ENCODE measurements at places on chromosomes 12 and 14.

GRCh38 chr12:115118177-115118724 lies 434.3 kb upstream of the TBX3 start:
- DNase-seq = no peak

DNA sequence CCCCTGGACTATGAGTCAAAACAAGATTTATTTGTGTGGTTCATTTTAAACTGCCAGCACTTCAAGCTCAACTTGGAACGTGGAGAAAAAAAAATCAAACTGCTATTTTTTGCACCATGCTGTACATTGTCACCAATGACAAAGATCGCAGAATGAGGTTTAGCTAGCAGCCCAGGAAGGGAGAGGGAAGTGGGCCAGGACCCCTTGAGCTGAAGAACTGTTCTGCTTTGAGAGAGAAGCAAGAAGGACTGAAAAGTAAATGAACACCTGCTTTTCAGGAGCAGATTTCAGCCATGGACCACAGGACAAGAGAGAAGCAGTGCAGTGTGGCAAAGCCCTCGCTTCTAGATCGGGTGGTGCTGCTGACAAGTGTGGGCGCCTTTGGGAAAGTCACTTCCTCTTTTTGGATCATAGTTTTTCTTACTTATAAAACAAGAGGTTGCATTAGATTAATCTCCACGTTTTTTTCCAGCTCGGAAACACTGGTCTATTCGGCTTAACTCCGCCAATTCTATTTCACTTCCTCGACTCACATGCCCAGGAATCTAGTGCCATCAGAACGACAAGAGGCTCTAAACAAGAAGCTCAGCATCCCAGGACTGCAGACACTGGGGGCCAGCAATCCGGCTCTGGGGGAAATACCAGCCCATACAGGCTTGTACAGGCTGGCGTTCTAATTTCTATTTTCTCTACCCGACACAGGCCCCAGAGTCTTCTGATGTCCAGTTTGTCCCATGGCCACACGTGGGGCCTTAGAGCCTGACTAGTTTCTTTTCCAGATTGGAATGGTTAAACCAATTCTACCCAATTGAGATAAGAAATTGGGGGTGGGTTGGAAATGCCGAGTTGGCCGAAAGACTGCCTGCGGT lies 129.9 kb downstream of the CRACR2A start:
- peak; percentile 69 for DNase-seq

GRCh38 chr12:46898989-46899388 lies 73.2 kb upstream of the SLC38A4 start:
- no peak for DNase-seq

- DNase-seq = peak; percentile 78
Measured at GRCh38 chr12:121060149-121061001, 21.3 kb upstream of the OASL start.

GRCh38 chr14:29913566-29913965 lies 14.1 kb downstream of the PRKD1 start:
- DNase-seq = no peak

- no peak for DNase-seq
Measured at GRCh38 chr12:78501825-78502224, 362.7 kb upstream of the SYT1 start.

DNA sequence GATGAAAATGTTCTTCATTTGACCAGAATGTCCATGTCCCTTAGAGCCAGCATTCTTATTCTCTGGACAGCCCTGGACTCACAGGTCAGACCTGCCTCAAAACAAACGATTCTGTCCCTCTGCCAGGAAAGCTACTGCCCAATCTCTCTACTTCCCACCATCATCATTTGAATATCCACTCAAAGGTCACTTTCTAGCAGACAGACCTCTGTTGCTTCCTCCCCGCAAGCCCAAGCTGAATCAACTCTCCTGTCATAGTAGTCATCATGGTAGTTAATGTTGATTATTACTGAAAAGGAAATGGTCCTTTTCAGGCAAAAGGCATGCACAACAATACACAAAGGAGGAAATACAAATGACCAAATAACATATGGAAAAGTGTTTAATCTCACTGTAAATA lies 39.6 kb upstream of the CPM start:
- no peak for DNase-seq

GRCh38 chr12:74171478-74171909 lies 366.1 kb upstream of the ATXN7L3B start:
- no peak for DNase-seq

GRCh38 chr14:24388474-24389179 lies 10.2 kb upstream of the NYNRIN start:
- DNase-seq = no peak

DNA sequence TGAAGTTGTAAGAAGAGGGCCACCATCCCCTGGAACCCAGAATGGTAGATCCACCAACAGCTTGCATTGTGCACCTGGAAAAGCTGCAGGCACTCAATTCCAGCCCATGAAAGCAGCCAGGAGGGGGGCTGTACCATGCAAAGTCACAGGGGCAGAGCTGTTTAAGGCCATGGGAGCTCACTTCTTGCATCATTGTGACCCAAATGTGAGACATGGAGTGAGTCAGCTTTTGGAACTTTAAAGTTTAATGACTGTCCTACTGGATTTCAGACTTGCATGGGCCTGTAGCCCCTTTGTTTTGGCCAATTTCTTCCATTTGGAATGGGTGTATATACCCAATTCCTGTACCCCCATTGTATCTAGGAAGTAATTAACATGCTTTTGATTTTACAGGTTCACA lies 50.8 kb downstream of the SLC16A7 start:
- no peak for DNase-seq

DNA sequence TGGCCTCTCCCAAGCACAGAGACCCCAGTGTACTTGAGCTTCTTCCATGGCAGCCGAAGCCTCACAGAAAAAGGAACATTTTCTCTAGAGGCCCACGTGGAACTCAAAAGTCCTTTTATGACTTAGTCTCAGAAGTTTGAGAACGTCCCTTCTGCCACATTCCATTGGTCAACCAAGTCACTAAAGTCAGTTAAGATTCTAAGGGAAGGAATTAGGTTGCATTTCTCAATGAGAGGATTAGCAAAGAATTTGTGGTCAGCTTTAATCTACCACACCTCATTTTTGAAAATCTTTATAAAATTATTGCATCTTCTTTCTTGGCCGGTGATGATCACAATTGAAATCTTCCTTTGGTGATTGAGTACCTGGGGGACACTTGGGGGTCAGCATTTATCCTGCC lies 279.9 kb upstream of the TBX3 start:
- DNase-seq = peak; percentile 27

- DNase-seq = no peak
Measured at GRCh38 chr12:20493934-20494333, 125.6 kb downstream of the PDE3A start.

DNA sequence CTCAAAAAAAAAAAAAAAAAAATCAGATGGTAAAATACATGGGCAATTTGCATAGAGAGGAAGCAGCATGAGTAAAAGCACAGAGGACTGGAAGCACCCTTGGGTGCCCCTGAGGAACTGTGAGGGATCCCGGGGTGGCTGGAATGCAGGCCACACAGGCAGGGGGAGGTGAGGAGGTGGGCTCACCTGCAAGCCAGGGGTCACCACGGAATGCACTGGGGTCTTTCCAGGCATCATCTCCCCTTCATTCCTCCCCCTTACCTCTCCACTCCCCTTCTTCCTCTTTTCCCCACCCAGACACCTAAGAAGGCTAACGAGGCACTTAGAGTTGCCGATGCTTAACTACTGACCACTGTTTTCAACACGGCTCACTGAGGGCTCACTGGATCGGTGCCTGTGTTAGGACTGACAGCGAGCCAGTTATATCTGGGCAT lies 14.4 kb upstream of the HIP1R start:
- no peak for DNase-seq

DNA sequence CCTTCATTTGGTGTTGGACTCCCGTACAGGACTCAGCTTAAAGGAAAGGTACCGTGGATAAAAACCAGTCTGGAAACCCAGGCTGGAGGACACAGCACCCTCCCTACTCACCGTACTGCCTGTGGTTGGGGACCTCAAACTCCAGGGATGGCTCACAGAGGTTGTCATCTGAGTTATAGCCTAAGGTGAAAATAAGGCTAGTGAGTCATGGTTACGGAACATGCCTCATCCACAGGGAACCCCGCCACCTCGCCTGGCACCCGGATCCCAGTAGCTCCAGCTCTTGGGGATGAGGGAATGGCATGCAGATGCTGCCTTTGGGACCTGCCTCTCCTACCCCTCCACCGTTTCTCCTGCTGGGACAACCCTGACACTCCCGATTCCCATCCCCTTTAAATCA lies 36.8 kb upstream of the GPR68 start:
- no peak for DNase-seq

- no peak for DNase-seq
Measured at GRCh38 chr12:5861416-5861815, 83.6 kb downstream of the ANO2 start.

GRCh38 chr14:50340963-50341362 lies 28.8 kb downstream of the DMAC2L start:
- no peak for DNase-seq

DNA sequence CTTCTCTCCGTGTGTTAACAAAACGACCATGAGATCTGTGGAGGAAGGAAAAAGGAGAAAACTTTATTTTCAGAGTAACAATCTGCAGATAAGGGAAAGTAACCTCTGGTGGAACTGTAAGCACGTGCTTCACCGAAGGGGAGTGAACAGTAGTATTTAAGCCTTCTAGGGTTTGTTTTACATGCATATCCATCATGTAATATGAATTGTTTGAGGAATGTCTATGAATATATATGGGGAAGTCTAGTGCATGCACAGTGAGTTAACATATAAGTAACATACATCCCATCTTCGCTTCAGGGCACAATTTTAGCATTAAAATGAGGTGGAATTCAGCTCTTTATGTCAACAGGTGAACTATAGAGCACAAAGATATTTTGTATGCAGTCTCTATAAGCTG lies 101.1 kb downstream of the FUT8 start:
- DNase-seq = no peak

DNA sequence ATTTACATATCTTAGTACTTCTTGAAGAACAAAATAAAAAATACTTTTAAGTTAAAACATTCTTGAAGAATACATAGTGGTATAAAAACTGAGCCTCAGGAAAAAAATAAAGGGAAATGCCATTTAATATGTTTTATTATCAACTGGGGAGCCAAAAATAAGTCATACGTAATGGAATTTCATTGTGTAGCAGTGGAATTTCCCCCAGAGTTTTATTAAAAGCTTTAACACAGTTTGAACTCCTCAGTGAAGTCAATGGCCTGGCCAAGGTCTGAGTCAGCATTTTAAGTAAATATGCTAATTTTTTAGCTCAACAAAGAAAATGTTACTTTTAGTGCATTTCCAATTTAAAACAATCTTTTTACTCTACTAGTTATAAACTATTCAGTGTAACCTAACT lies 350.1 kb upstream of the ATP2B1 start:
- no peak for DNase-seq

- no peak for DNase-seq
Measured at GRCh38 chr14:96117101-96117897, 78.1 kb downstream of the C14orf132 start.

- no peak for DNase-seq
Measured at GRCh38 chr14:76509311-76509710, 133.4 kb downstream of the ESRRB start.

Measured in MV-4-11 (cell line).